ENCODE measurements at places on chromosomes 7 and 10.

DNA sequence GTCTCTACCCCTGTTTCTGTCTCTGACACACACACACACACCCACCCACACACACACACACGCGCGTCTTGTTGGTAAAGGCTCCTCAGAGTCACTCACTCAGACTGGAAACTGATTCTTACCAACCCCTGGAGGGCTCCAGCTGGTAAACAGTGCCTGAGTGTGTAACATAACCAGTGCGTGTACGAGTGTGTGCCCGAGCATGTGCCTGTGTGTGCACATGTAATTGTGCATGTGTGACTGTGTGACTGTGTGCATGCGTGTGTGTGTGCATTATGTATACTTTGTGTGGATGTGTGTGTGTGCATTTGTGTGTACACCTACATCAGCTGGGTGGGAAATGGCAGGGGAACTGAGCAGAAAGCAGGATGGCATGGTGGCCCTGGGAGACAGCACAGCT, 317.1 kb downstream of the WDR37 start:
- DNase-seq = no peak

GRCh38 chr10:26755443-26755903, 58.0 kb downstream of the PDSS1 start:
- no peak for DNase-seq

GRCh38 chr7:32462977-32463376, 27.2 kb downstream of the LSM5 start:
- no peak for DNase-seq

GRCh38 chr7:129014501-129015101, 40.3 kb downstream of the TNPO3 start:
- no peak for DNase-seq

DNA sequence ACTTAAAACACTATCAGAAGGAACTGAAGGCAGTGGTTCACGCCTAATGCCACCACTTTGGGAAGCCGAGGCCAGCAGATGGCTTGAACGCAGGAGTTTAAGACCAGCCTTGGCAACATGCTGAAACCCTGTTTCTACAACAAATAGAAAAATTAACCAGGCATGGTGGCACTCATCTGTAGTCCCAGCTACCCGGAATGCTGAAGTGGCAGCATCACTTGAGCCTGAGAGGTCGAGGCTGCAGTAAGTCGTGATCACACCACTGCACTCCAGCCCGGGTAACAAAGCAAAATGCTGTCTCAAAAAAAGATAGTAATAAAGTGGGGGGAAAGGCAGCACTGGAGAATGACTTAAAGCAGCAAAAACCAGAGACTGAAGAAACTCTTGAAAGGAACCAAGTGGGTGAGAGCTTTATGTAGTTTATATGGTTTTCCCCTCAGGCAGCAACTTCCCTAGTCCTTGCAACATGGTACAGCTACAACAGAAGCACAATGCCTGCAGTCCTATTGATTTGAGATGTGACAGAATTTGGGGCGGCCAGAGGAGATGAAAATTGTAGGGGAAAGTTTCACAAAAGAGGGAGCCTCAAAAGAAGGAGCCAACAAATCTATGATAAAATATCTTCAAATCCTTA, 38.1 kb downstream of the GDI2 start:
- no peak for DNase-seq

DNA sequence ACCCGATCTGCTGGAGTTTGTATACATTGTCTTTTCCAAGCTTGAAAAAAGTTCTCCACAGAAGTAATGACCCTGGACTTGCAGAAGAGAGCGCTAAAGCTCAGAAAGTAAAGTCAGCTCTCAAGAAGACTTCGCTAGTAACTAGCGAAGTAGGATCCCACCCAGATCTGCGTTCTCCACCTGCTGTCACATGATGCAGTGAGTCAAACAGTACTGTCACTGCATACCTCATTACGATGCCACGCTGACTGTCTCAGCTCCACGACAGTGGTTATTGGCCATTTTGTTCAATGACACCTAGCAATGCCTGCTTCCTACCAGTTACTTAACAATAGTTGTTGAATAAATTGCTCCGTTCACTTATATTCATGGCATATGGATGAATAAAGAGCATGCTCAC, 29.7 kb upstream of the SEC61G start:
- no peak for DNase-seq

- peak; percentile 88 for DNase-seq
Measured at GRCh38 chr10:119412244-119413092, 130.1 kb downstream of the RGS10 start.

GRCh38 chr7:127962589-127963361, 68.5 kb downstream of the LRRC4 start:
- no peak for DNase-seq

DNA sequence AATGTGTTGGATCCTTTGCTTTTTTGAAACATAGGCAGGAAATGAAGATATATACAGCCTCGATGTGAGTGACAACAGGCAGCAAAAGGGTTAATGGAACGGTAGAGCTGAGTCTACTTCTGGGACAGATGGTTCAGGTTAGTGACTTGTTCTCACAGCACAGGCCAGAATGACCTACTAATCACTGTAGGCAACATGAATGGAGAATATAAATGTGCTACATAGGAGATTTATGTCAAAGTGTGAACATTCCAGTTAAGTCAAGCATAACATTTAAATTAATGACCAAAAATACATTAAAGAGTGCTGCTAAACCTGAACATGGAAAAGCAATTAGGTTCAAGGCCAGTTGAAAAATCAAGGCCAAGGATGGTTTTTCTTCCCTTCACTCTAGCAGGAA, 235.2 kb downstream of the POU6F2 start:
- no peak for DNase-seq

GRCh38 chr10:58930500-58930899, 245.9 kb upstream of the PHYHIPL start:
- DNase-seq = no peak

DNA sequence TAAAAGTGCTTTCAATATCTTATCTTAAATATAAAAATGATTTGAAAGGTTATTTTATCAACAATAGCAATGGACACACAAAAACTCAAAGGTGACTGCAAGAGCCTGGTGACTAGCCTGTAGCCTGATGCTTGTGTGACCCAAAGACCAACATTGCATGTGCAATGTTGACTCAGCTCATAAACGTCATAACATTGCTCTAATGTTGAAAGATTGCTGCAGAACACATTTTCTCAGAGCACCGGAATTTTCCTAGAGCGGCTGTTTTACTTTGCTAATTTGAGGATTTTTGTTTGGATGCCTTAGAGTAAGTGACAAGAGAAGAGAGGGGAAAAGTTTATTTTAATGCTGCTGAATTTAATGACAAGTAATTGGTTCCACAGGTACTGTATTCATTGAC, 107.1 kb downstream of the RAB18 start:
- DNase-seq = no peak

GRCh38 chr10:48365668-48366067, 59.2 kb downstream of the MAPK8 start:
- no peak for DNase-seq

GRCh38 chr7:38558761-38559345, 72.3 kb downstream of the AMPH start:
- no peak for DNase-seq

DNA sequence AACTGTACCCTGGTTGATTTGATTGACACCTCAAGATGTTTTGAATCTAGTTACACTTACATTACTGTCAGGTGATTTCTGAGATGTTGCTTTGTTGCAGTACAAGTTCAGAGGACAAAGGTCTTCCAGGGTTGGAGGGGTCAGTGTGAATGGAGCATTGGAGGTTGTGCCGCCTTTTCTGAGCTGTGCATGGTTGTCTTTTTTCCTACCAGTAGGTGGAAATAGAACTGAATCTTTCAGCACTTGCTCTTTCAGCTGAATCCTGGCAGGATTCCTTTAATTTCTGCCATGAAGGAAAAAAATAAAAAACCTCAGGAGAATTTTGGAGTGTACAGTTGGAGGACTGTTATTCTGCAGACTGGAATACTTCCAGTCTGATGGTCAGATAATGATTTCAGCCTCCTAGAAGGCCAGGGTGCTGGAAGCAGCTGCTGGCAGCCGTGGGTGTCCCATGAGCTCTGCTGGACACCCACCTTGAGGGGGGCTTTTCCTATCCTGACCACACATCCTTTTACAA, 82.7 kb downstream of the PLCE1 start:
- peak; percentile 40 for DNase-seq

DNA sequence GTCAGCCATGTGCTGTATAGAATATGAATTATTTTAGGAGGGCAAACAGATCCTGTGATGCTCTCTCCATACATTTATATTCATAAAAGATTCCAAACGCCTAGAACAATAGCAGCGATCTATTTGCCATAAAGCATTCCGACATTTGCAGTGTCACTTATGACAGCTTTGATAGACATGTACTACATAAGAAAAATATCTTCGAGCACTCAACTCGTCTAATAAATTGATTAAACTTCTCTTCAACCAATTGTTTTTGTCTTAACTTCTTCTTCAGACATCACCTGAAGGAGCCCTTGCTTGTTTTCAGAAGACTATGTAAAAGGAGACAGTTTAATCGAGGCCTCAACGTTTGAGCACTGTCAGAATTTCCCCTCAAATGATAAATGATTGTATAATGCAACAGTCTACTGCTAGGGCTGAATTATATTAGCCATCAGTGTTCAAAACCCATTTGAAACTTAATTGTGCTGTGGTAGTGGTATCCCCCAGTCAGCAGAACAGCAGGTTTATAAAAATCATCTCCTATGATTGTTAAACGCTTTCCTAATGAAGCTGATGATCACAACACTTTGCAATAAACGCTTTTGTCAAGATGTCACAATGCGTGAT, 158.0 kb upstream of the MGMT start:
- DNase-seq = no peak

GRCh38 chr10:84089162-84089561, 50.1 kb upstream of the GHITM start:
- DNase-seq = no peak

GRCh38 chr7:4352069-4352468, 330.0 kb upstream of the FOXK1 start:
- no peak for DNase-seq

GRCh38 chr10:52314822-52315552, 906 bp downstream of the DKK1 start:
- peak; percentile 26 for DNase-seq

- DNase-seq = no peak
Measured at GRCh38 chr7:3979611-3980299, 678.7 kb downstream of the SDK1 start.

DNA sequence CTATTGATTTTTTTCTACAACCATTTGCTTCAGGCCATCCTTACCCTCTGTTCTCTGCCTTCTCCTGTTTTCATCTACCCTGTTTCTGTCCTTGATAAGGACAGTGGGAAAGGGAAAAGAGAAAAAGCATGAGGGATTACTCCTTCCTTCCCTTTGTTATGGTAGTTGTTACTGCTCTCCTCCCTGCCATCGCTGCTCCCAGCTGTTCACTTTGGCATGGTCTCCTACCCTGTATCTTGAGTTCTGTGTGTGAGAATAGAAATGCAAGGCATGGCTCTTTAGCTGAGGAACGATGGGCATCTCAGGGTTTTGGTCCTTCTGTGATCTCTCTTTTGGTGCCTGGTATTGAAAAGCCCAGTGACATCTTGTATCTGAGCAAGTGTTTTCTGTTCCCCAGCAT, 6.4 kb downstream of the CCSER2 start:
- no peak for DNase-seq

DNA sequence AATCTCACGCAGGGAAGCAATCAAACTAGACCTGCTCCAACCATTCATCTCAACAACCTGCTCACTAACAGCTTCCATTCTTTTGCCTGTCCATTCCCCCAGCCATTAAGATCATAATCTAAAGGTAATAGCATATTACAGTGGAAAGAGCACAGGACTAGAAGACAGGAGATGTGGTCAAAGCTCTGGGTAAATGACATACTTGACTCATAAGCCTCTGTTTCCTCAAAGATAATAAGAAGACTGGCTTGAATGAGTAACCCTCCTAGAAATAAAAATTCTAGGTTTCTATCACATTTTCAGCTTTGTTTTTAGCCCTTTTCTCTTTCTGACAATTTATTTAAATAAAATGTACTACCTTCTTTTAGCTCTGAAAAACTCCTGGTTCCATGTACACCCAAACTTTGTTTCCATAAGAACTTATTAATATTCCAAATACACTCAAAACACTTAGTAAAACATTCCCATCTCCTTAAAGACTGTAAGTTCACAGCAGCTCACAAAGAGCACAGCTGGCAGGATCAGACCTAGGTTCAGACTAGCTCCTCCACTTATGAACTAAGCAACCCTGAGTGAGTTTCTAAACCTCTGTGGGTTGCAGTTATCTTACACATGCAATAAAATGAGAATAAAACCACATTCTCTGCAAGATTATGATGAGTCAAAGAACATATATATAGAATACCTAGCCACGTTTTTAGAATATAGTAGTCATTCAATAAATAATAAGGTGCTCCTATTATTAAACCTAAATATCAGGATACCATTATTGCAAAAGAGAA, 11.6 kb downstream of the FAM204A start:
- DNase-seq = no peak

DNA sequence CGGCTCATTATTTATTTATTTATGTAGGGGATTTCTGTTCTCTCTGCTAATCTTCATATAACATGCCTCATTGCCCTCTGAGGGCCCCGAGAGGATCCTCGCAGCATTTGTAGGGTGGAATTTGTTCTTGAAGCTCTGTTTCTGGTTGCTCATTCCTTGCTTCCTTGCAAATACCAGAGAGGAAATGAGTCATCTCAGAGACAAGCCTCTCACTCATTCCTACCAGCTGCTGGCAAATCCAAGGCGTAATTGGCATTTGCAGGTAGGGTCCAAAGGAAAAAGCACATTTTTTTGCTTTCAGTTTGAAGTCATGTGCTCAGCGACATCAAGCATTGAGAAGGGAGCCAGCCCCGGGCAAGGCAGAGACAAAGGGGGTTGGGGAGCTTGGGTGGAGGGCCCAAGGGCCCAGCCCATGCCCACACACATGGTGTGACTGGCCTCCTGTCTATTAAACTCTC, 501.6 kb downstream of the GALNT17 start:
- no peak for DNase-seq

DNA sequence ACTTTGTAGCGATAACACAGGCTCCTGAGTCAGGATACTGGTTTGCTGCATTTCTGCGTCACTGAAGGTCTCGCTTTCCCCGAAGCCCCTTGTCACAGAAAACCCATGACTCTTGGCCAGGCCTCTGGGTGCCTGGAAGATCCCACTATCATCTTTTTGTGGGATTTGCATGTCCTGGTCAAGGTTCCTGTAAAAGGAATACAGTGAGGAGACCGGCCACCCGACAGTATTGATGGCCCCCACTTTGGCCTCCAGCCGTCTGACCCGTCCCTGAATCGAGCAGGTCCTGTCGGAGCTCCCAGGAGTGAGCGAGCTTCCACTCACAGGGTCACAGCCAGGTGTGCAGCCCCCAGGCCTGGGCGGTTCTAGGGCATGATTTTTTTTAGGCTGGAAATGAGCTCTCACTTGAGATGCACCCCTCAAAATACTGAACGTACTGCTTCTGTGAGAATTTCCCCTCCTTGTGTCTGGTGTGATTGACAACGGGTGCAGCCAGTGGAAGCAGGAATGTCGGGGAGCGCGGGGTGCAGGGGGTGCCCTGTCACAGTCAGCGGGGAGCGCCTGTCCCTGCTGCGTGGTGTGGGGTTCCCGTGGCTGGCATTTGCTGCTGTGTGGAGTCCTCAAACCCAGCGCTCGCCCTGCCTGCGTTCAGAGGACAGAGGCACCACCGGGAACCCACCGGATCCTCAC, 75.8 kb downstream of the DNAJB6 start:
- DNase-seq = peak; percentile 22

Data from left ventricle myocardium superior (tissue), 1 donor.